ENCODE measurements at places on chromosomes 12 and 14.

- no peak for DNase-seq
Observed at GRCh38 chr14:106505366-106505765, 979.0 kb downstream of the TMEM121 start.

DNA sequence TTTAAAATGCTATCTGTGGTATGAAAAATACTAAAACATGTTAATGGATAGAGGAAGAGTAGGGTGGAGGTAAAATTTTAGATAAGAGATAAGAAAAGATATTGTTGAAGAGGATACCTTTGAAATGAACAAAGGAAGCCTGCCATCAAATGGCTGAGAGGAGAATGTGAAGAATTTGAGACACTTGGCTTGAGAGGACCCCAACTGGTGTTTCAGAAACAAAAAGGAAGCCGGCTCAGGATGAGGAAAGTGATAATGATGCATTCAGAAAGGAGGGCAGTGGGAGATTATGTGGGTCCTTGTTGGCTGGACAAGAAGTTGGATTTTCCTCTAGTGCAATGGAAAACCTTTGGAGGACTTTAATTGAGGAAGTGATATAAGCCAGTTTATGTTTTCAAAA is 264.4 kb downstream of the DUSP6 start:
- DNase-seq = no peak

- no peak for DNase-seq
Observed at GRCh38 chr12:38872561-38872960, 32.8 kb downstream of the CPNE8 start.

DNA sequence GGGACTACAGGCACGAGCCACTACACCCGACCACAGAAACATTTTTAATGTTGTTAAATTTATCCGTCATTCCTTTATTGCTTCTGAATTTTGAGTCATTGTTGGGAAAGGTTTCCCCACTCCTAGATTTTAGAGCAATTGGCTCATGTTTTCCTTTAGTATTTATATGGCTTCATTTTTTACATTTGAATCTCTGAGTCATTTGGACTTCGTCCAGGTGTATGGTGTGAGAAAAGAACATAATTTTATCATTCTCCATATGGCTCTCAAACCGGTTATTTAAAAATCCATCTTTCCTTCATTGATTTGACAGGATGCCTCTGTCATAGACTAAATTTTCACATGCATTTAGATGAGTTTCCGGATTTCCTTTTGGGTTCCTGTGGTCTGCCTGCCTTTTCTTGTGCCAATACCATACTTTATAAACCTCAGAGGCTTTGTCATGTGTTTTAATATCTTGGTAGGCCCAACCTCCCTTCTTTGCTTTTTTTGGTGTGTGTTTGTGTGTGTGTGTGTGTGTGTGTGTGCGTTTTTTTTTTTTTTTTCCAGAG is 30.9 kb downstream of the LRTM2 start:
- no peak for DNase-seq

DNA sequence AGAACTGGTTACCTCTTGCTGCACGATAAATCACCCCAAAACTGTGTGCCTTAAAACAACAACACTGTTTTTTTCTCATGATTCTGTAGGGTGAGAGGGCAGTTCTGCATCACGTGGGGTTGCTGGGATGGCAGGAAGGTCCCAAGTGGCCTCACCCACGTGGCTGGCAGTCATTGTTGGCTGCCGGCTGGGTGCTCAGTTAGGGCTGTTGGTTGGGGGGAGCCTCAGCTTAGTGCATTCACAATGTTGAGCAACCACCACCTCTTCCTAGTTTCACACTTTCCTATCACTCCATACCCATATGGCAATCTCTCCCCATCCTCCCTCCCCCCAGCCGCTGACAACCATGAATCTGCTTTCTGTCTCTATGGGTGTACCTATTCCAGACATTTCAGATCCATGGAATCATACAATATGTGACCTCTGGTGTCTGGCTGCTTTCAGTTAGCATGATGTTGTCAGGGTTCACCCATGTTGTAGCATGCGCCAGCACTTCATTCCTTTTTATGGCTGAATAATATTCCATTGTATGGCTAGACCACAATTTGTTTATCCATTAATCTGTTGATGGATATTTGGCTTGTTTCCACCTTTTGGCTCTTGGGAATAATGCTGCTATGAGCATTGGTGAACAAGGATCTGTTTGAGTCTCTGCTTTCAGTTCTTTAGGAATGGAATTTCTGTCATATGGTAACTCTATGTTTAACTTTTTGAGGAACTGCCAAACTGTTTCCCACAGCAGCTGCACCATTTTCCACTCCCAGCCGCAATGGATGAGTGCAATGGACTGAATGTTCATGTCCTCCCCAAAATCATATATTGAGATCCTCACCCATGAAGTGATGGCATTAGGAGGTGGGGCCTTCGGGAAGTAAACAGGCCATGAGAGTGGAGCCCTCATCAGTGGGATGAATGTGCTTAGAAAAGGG is 11.2 kb upstream of the POP5 start:
- no peak for DNase-seq

GRCh38 chr12:103571286-103571685 is 15.8 kb upstream of the STAB2 start:
- DNase-seq = no peak

- DNase-seq = no peak
Observed at GRCh38 chr12:51744957-51745356, 103.6 kb downstream of the FIGNL2 start.

- no peak for DNase-seq
Observed at GRCh38 chr14:43041976-43042375, 1435.3 kb downstream of the LRFN5 start.

DNA sequence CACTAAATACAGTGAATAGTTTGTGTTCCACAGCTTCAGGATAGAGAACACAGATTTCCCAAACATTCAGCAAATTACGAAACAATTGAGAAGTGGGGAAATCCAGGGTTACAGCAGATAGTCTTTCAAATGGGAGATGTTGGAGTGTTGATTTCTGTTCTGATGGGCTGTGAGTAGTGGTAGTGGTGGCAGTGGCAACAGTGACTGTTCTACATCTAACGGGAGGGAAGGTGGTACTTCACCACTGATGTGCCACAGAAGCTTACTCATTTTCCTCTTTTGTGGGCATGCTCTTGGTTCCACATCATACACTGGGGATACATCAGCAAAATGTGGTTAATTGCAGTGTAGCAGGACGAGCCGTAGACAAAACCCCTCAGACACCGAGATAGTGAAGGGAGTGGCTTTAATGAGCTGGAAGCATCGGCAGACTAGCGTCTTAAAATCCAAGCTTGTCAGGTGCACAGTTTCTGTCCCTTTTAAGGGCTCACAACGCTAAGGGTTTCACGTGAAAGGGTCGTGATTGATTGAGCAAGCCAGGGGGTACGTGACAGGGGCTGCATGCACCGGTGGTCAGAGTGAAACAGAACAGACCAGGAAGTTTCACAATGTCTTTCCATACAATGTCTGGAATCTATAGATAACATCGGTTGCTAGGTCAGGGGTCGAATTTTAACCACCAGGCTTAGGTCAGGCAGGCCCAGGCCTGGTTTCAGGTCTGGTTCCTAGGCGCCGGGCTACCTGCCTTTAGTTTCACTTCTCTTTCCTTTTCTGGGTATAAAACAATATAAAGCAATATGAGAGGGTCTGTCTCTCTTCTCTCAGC is 330.6 kb upstream of the FBXO33 start:
- peak; percentile 30 for DNase-seq

- no peak for DNase-seq
Observed at GRCh38 chr12:38689704-38690103, 215.7 kb downstream of the CPNE8 start.

DNA sequence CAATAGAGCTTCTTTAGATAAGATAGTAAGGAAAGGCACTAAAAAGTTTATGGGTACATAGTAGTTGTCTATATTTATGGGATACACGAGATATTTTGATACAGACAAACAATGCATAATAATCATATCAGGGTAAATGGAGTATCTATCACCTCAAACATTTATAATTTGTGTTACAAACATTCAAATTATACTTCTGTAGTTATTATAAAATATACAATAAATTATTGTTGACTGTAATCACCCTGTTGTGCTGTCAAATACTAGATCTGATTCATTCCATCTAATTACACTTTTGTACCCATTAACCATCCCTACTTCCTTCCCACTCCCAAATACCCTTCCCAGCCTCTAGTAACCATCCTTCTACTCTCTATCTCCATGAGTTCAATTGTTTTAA is 179.7 kb downstream of the FOXG1 start:
- no peak for DNase-seq

GRCh38 chr14:71566276-71566675 is 366.0 kb upstream of the RGS6 start:
- no peak for DNase-seq

DNA sequence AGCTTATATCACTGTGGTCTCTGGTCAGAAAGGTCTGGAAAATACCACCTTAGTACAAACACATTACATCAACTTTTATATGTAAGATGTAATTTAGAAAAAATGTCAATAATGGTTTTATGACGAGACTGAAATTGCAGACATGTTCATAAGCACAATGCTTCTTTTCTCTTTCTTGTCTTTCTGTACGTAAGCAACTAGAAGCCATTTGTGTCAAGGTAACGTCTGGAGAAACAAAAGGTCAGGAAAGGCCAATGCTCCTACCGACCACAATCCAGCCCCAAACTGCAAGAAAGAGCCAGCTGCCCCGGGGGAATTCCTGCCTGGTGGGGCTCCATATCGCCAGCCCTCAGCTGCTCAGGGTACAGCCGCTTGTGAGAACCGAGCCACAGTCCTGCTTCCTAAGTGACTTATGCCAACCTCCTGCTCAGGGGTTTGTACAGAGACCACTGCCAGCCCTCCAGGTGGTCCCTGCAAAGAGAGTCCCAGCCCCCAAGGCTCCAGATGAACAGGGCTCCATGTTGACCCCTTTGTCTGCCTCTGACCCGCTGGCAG is 6.3 kb downstream of the ZNF839 start:
- no peak for DNase-seq

DNA sequence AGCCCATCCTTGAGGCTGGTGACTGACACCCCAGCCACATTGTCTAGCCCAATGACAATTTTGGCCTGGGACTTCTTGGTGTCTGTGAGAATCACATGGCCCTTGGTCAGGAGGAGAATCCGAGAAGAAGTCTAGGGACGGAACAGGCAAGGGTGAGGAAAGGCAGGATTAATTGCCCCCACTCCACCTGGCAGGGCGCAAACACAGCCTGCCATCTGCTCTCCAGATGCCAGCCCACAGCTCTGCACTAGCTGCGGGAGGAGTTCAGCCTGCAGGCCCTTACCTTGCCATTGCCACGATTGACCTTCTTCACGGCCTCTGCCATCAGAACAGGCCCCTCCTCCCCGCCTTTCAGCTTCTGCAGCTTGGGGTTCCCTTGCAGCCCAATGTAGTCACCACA is 13.1 kb upstream of the TAC3 start:
- no peak for DNase-seq

GRCh38 chr12:6343518-6343917 is 1.6 kb upstream of the TNFRSF1A start:
- DNase-seq = no peak

DNA sequence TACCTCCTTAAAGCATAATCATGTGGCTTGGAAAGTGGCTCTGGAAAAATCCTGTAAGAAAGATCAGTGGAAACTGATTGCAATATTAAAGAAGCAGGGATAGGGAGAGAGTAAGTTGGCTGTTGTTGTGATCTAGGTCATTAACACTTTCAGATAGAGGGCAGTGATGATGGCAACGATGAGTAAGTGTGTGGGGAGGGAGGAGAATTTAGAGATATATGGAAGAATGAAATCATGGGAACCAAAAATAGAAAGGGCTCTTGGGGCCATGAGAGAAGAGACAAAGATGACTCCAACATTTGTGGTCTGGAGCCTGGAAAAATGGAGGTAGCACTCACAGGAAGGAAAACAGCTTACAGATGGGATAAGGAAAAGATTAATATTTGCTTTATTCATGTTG is 23.3 kb downstream of the SNRPF start:
- no peak for DNase-seq

DNA sequence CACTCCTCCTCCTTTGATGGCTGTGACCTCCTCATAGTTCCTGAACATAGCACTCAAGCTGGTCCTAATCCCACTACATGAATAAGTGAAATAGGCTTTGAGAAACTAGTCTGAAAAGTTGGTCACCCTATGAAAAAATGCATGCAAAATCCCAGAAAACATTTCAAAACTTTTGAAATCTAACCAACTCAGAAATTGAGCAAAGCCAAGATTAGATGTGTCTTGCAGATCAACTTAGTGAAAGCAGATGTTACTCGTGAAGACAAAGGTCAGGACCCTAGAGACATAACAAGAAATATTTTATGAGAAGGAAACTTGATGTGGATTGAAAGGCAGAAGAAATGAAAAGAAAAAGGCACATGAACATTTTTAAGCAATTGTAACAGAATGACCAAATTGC is 63.3 kb downstream of the TSHR start:
- no peak for DNase-seq

DNA sequence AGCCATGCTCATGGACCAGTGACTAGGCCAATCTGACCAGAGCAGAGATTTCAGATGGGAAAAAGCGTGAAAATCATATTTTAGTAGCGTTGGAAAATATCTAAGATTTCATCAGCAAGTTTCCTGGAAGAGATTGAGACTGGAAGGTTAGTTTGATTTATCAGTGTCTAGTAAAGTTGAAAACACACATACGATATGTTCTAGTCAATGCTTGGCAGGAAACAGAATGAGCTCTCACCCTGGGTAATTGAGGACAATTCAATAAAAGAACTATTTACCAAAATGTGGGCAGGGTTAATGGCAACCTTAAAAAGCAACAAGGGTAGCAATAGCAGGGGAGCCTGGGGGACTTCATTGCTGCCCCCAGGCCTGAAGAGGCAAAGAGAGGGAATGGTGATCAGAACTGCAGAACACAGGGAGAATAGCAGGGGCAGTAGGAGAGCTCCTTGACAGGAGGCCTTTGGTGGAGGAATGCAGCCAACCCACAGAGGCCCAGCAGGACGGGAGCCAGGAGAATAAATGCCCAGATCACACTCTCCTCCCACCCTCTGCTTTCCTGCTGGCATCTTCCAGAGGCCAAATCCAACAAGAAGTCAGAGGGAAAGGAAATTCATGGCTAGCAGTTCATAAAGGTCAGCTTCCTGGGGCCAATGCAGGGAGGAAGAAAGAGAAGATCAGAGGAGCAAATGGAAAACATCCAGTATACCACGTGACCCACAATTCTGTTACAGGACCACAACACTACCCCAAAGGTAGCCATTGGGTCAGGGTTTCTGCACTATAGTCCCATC is 27.6 kb upstream of the LRP6 start:
- DNase-seq = no peak

DNA sequence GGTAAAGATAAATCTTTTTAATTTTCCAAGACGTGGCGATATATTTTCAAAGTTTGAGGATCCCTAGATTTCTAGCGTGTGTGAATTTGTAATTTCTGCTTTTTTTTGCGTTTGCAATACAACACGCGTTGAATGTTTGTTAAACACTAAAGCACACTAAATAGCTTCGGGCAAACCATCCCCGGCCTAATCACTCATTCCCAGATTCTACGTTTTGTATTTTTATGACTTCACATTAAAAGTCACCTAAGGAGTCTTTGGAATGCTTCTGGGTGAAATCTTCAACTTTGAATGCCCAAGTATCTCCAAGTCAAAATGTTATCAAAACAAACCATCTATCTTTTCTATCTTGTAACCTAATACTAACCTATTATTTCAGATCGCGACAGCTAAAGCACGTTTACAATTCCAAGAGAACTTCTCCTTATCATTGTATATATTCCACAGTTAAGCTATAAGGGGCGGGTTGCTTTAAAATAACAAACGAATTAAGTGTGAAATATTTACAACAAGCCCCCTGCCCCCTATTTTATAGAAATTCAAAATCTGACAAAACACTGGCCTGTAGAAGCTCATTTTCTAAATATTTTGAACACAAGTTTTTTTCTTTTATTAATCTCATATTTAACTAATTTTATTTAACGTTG is 1.1 kb downstream of the ALX1 start:
- no peak for DNase-seq

Measured in stimulated activated CD8-positive, alpha-beta memory T cell treated with anti-CD3 and anti-CD28 coated beads, Interleukin-4, amount 100 ng/mL, for 48 hours (primary cell).